ENCODE measurements at places on chromosomes 2 and 18.

- no peak for DNase-seq
Observed at GRCh38 chr18:8951491-8951890, 151.0 kb upstream of the NDUFV2 start.

DNA sequence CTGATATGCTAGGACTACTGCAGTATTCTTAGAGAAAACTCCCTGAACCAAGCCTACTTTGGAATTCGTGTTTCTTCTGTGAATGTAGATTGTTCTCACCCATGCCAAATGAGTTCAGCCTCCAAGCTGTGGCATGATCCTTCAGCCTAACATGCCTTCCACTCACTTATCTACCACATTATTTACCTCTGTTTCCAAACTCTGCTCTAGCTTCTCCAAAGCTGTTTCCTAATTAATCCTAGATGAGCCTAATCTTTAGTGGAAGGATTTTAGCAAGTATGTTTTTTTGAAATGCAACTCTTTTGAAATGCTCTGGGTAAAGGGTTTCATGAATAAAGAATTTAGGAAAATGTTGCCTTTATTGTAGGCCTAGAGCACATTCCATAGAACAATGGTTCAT, 152.9 kb upstream of the MMADHC start:
- no peak for DNase-seq

DNA sequence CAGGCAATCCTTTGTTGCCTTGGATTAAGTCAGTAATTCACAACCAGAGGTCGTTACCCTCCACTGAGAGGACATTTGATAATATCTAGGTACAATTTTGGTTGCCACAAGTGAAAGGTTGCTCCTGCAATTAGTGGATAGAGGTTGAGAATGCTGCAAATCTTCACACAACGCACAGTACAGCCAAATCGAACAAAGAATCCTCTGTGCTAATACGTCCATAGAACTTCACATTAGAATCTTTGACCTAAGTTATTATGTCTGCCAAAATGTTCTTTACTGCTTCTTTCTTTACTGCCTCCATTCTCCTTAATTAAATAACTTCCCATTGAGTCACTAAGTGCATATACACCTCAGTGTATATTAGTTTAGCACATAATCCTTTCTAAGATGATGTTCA, 879.5 kb downstream of the TRIB2 start:
- DNase-seq = no peak

- DNase-seq = no peak
Observed at GRCh38 chr18:23593720-23594119, 7.4 kb upstream of the NPC1 start.

- DNase-seq = no peak
Observed at GRCh38 chr2:29492701-29493100, 377.5 kb downstream of the CLIP4 start.

DNA sequence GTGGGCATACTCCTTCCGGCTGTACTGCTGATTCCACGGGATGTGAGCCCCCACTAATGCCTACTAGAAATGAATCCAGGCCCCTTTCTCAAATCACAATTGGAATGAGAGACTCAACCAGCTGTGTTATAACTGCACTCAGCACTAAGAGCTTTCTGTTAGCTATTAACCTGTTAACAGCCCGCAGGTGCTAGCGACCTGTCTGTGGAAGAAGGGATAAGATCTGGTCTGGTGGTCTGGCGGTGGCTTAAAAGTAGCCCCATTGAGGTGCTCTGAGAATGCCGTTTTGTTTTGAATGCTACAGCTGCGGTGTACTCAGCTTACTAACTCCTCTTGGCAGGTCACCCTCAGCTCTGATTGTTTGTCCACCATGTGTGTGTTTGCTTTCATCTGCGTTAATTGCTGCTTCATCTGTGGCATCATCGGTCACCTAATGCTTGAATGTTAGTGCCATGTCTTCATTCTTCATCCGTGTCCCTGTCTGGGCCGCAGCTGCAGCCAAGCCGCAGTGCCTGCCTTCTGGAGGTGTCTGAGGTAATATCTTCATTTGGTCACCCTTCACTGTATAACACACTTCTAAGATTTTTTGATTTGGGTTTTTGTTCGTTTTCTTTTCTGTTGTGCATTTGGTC, 16.3 kb downstream of the RAB12 start:
- no peak for DNase-seq

DNA sequence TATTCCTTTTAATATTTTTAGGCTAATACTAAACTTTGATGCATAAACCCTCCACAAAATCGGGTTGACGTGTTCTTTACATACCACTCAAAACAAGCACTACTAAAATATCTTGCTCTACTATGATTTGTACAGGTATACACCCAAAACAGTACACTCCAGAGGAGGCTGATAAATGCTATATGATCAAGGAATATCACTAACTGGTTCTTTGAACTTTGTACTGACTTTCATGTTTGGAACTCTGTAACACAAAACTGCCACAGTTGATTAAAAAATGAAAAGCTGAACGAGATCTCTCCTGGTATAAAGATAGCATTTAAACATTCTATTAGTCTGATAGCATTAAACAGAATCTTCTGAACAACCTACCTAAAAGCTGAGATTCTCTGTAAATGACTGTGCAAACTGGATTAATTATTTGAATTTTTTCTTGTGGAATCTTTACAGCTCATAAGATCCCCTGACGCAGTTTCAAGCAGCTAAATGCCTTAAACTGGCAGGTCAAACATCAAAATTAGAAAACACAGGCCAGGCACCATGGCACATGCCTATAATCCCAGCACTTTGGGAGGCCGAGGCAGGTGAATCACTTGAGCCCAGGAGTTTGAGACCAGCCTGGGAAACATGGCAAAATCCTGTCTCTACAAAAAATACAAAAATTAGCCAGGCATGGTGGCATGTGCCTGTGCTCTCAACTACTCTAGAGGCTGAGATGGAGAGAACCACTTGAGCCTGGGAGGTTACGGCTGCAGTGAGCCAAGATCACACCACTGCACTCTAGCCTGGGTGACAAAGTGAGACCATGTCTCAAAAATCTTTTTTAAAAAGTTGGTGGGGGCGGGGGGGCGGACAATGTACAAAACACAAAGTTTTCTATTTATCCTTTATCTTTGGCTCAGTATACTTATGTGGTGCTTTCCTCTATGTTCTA, 150.6 kb downstream of the EXOC6B start:
- no peak for DNase-seq

DNA sequence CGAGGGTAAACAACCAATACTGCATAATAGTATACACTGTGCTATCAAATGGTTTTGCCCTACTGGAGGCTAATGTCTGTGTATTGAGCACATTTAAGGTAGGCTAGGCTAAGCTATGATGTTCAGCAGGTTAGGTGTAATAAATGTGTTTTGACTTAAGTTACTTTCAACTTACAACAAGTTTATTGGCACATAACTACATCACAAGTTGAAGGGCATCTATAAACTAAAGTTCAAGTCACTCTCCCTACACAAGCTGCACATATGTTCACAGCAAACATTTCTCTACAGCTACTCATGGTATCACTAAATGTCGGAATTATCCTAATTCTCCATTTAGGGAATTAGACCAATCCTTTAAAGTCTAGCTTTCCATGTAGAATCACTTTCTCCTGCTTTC, 11.4 kb downstream of the ARL5A start:
- no peak for DNase-seq

DNA sequence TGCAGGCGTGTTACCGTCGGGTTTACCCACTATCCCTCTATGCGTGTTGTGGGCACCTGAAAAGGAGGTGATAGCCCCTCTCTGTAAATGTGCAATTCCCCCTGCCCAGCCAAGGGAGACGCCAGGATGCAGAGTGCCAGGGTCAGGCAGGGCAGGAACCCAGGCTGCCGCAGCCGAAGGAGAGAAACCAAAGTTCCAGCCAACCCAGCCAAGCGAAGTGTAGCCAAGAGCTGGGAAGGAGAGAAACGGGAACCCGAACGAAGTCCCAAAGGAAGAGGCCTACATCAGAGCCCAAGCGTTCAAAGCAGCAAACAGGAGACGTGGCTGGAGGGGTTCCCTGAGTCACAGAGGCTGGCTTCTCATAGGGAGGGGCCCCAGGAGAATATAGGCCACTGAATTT, 24.2 kb upstream of the SPR start:
- DNase-seq = no peak

DNA sequence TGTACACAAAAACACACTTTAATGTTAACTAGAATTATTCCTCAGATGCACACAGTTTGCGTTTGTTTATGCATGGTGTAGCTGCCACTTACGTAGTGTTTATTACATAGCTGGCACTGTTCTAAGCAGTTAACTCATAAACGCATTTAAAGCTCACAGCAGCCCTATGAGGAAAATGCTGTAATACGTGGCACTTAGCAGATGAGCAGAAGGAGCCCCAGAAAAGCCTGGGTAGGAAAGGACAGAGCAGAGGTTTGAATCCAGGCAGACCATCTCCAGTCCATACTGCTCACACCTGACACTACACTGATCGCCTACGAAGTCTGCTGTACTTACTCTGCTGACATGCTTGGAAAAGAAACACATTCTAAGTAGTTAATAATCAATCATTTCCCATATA, 66.6 kb downstream of the BCL2 start:
- no peak for DNase-seq

DNA sequence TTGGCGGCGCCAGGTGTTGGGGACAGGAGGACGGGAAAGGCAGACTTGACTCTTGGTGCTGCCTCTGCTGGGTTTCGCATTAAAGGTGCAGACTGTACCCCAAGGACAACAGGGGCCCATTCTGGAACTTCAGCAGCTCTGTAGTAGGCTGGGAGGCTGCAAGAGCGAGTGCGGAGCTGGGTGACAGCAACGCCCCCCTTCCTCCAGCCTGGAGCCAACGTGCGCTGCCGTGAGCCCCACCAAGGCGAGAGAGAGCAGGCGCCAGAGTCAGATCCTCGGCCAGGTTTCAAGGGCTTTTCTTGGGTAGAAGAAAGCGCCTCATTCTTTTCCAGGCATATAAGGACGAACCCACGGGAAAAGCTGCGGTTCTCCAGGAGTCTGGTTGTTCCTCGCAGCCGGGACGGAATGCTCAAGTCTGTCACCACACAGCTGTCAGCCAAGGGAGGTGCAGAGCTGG, 1.9 kb downstream of the DOK6 start:
- no peak for DNase-seq

GRCh38 chr2:165745916-165746315, 48.1 kb downstream of the GALNT3 start:
- no peak for DNase-seq

- DNase-seq = no peak
Observed at GRCh38 chr2:36376319-36376765, 20.8 kb downstream of the CRIM1 start.

- no peak for DNase-seq
Observed at GRCh38 chr2:74690571-74690970, 36.5 kb downstream of the SEMA4F start.

DNA sequence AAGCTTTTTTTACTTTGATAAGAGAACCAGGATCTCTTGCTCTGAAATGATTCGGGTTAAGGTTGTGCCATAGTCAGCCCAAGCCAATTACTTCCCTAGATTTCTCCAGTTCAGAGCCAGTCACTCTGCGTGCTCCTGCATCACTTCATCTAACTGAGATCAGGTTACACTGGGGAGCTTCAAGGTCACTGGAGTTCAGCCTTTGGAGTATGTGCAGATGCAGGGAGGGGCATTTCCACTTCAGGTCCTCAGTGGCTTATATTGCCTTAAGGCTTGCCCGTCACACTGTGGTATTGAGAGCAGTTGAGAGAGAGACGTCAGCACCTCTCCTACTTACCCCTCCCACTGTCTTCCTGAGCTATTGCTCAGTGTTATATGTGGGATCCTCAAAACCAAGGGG, 317.8 kb downstream of the EPHA4 start:
- no peak for DNase-seq

DNA sequence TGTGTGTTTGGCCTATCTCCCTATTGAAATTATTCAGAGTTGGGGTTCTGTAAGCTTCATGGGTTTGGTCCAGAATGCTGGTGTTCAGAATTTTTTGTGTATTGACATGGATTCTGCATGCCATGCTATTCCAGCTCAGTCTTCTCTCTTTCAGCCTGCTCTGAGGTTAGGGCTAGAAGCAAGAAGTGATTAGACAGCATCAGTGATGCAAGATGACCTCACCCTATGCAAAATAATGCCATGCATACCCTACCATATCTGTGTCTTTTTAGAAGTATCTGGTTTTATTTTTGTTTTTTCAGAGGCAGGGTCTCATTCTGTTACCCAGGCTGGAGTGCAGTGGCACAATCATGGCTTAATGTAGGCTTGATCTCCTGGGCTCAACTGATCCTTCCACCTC, 175.6 kb upstream of the SKOR2 start:
- DNase-seq = no peak

GRCh38 chr2:29014331-29014730, 33.2 kb downstream of the TOGARAM2 start:
- no peak for DNase-seq

DNA sequence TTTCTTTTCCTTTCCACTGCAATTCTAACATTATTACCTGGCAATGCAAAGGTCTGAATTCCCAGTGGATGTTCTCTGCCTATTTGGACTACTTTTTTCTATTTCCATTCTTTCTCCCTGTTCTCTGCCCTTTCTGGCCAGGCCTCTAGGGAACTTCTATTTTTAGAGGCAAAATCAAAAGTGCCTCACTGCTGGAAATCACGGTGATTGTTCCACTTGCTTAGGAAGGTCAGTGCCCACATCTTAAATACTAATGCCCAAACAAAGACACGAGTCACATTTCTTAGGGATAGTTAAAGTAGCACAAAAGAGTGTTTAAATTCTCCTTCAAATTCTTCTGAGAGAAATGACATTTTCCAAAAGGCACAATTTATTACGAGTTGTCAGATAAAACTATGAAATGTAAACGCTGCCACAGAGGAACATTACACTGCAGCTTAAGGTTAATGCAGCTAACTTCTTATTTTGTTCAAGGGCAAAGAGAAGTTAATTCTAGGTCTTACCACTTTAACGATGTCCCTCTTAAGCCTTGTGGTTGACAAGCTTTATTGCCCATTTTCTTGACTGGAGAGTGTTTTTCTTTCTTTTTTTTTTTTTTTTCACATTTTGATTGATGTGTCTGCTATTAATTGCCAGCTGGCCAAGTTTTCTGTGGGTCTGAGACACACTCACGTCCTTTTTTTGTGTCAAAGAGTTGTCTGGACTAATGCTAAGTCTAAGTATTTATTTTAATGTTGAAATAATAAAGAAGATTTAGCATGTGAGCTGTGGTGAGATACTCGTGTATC, 34.7 kb downstream of the ST6GAL2 start:
- no peak for DNase-seq

DNA sequence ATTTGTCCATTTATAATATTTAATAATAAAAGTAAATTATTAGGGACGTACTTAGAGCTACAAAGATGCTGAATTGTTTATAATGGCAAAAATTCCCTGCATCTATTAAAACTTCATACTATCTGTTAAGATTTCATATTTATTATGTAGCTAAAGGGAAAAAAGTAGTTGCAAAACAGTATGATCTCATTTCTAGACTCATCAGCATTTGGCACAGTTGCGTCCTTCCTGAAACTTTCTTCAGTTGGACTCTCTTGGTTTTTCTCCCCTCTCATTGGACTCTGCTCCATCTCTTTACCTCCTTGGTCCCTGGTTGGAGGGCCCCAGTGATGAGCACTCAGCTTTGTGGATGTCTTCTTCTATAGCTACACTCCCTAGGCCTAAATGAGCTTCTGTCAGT, 99.6 kb downstream of the TMEM247 start:
- no peak for DNase-seq

GRCh38 chr2:149329489-149330126, 779 bp upstream of the LYPD6 start:
- DNase-seq = no peak

- DNase-seq = no peak
Observed at GRCh38 chr18:22528291-22528690, 110.6 kb upstream of the CTAGE1 start.

Measured in naive thymus-derived CD8-positive, alpha-beta T cell (primary cell).